ENCODE measurements at places on chromosomes 12 and 14.

DNA sequence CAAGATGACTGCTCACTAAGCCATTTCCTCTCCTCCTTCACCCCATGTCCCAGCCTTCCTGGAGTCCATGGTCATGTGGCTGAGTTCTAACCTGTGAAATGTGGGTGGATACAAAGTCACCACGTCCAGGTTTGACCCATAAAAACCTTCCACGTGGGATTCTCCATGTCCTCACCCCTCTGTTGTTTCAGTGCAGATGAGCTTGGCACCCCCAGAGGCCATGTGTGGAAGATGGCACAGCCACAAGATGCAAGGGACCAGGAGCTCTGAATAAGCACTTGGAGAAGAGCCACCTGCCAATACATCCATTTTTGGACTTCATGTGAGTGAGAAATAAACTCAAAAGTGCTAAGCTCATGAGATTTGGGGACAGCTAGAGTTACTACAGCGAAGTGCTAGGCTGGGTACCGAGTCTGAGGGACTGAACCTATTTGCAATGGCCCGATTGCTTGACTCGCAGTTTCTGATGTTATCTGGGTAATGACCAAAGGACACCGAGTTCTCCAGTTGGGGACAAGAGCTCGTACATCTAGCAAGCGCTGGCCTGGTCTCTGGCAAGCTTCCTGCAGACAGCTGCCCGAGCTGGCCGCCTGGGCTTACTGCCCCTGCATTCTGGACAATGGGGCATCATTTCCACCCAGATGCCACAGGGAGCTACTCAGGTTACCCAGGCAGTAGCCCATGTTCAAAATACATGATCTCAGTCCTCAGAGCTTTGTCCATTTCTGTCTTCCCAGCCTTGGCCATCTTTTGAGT, 7.7 kb upstream of the SLC24A4 start:
- DNase-seq, result no peak

- no peak for DNase-seq
Observed at GRCh38 chr12:58342736-58343135, 401.4 kb downstream of the ATP23 start.

DNA sequence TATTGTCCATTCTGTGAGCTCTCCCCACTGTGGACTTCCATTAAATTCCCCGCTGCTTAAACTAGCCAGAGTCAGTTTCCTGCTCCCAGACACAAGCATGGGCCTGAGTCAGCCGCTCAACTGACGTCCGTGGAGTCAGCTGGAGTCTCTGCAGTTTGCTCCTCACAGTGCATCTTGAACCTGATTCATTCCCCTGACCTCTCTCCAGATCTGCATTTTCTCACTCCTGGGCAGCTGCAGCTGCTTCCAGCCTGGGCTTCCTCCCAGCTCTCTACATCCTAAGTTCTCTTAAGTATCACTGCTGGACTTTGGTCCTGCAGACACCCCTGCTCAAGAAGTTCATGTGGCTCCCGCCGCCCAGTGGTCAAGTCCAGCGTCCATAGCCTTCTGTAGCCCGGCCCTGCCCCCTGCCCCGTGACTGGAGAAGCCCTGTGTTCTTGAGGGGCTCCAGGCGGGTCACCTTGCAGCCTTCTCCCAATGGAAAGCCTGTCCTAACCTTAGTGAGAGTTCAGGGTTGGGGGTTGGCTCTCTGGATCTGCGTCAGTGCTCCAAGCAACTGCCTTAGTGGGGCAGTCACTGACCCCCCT, 20.0 kb downstream of the NFKBIA start:
- DNase-seq, result peak; percentile 91

DNA sequence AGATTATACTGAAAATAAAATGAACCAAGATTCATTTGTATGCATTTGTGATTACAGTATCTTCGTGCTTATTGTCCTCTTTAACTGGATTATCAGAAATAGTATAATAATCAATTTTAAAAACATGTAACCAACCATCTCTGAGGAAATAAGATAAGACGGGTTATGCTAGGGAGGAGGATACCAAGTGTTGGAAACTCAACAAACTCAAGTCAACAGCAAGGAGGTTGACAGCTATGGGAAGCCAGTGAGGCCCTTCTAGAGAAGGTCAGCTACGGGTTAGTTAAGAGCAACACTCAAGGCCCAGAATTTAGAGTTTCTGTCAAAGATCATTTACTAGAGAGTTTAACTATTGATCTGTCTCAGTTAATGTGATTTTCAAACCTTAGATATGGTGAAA, 137.2 kb downstream of the PDZRN4 start:
- DNase-seq, result no peak

DNA sequence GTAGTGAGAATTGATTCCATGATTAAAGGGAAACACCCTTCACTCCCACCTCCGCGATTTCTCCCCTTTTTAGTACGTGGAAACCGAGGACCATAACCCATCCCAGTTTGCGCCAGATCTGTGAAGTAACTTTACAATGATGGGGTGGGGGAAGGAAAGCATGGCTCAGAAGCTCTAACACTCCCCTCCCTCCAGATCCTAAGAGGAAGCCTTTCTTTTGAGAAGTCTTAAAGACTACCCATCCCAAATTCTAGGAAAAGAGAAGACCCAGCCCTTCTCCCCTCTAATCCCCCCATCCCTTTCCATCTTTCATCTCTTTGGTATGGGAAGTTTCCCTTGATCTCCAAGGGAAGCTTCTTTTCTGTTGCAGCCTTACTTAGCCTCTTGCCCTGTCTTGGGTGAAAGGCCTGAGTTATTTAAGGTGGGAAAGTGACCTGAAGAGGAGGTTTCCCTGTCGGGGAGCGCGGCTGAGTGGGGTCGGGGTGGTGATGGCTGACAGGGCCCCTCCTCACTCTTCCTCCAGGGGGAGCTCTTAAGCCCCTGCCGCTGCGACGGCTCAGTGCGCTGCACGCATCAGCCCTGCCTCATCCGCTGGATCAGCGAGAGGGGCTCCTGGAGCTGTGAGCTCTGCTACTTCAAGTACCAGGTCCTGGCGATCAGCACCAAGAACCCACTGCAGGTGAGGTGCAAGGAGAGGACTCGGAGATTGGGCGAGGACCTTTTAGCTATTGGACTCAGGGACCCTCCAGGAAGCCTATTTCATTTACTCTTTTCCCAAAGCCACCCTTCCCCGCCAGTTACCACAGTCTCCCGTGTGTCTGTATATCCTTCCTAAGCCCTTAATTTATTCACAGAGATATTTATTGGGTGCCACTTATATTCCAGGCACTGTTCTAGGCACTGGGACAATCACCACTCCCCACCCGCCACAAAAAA, 1.8 kb downstream of the MARCHF9 start:
- DNase-seq, result no peak

- DNase-seq, result no peak
Observed at GRCh38 chr14:61602733-61603077, 92.6 kb upstream of the HIF1A start.

- no peak for DNase-seq
Observed at GRCh38 chr12:128069359-128069997, 197.5 kb upstream of the TMEM132C start.

DNA sequence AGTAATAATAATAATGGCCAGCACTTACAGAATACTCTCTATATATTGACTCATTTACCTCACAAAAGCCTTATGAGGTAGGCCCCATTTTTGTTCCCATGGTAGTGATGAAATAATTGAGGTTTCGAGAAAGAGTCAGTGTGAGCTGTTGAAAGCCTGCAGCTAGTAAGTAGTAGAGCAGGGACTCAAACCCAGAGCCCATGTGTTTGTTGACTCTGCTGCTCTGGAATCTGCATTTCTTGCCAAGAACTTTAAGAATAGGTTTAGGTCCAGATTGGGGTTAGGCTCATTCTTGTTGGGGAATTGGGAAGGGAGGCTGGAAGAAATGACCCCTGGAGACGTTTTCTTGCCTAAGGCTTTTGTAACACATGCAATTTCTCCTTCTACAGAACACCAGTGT, 27.9 kb downstream of the DYRK4 start:
- DNase-seq, result no peak

Data from AG04450 (cell line).